ENCODE measurements at places on chromosomes 12 and 14.
A peak's percentile ranks its signal among the peaks of the same experiment; 100 is the strongest.

GRCh38 chr14:99838639-99839134 lies 45.5 kb downstream of the EML1 start:
- DNase-seq = no peak

GRCh38 chr12:93819050-93819491 lies 141.9 kb downstream of the CRADD start:
- DNase-seq = no peak

- DNase-seq = no peak
These were observed 23.3 kb downstream of the MDM2 start for GRCh38 chr12:68831272-68831671.

DNA sequence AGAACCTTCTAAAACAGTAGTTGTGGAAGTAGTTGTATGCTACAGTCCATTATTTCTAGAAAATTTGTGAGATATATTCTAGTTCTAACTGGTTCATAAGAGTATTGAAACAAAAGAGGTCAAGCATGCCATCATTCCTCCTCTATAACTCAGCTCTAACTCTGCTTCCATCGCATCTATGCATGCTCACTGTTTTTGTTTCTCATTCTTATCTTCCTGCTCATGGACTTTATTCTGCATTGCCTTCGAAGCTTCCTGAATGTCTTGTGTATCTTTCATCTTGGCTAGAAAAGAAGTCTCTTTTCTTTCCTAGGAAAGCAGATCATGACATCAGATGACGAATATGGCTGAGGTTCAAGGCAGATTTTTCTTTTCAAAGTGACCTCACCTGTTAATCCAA lies 402 bp downstream of the LMNTD1 start:
- DNase-seq = no peak

GRCh38 chr14:50603565-50603964 lies 43.6 kb downstream of the ATL1 start:
- DNase-seq = no peak

DNA sequence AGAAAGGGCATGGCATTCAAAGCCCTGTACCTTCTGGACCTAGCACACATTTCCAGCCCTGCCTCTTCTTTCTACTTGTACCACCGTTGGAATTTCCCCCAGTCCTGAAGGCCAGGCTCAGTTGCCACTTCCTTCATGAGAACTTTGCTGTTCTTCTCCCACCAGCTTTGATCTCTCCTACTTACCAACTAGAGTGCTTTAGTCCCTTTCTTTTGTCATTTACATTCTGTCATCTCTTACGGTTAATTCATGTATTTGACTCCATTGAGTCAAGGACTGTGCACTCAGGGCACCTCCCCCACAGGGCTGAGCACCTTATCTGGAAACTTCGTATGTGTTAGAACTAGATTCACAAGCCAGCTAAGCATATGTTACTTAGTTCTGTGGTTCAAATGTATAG lies 26.3 kb downstream of the BICDL1 start:
- DNase-seq = peak; percentile 65

- no peak for DNase-seq
These were observed 24.8 kb downstream of the PRKCH start for GRCh38 chr14:61346221-61346620.

DNA sequence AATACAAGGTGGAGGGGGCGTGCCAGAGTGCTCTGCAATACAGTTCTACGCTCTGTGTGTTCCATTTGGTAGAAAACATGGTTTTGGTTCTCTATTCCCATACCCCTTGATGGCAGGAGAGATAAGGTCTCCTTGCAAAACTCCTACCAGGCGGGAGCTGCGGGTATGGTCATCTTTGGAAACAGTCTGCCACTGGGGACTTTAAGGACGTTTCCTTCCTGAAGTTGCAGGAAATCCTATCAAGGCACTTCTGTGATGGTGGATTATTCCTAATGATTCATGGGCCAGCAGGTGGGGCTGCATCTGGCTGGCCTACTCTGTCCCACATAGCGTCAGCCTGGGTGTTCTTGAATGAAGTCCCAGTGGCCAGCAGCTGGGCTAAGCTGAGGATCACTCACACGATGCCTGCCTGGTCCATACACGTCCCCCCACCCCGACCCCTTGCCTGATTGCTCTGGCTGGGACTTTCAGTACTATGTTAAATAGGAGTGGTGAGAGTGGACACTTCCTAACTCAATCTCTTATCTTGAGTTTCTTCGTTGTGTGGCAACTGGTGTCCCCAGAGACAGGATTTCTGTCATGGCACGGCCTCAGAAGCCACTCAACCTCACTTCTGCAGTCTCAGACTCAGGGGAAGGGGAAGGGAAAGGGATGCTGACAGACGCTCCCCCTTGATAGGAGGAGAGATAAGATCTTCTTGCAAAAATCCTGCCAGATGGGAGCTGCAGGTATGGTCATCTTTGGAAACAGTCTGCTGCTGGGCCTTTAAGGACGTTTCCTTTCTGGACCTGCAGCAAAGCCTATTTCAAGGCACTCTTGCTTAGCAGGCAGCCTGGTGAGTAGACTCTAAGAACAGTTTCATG lies 61.0 kb upstream of the FKBP4 start:
- DNase-seq = no peak

DNA sequence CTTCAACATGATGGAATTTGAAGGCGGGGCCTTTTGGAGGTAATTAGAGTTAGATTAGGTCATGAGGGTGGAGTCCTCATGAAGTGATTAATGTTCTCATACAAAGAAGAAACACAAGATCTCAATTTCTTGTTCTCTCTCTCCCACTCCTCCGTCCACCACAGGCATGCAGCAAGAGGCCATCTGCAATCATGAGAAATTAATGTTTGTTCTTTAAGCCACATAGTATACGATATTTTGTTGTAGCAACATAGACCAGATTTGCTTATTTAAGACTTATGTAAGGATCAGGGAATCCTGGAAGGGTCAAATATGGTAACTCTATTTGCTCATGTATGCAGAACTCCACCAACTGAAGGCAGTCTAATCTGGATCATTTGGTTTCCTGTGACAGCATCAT lies 429.0 kb downstream of the LRIG3 start:
- no peak for DNase-seq

DNA sequence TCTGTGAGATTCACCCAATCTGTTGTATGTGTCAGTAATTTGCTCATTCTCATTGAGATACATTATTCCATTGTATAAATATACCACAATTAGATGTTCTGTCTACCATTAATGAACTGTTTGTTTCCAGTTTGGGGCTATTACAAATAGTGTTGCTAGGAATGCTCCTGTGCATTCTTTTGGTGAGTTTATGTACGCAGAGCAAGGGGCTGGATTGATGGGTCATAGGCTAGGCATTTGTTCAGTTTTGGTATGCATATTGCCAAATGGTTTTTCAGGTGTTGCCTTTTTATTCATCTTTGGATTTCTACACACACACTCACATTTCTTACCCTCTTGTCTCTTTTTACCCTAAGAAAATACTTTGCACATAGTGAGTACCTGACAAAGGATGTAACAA lies 93.4 kb downstream of the GPATCH2L start:
- DNase-seq = no peak

DNA sequence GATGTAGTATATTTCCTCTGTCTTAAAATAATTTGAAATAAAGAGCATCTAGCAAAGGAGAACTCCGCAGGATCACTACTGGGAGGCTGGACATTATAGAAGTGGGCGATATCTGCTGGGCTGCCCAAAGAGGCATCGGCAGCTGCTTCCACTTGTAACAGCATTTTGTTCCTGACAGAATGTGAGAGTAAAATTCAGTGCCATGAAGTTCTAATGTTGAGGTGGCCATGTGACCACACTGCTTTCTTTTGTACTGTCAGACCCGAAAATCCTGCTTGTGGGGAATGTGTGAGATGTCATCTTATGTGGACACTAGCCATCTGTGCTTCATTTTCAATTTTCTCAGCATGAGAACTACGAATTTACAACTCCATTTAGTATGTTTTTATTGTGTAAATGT lies 151.9 kb downstream of the ACSS3 start:
- no peak for DNase-seq

All from stimulated activated CD4-positive, alpha-beta T cell treated with anti-CD3 and anti-CD28 coated beads, Interleukin-2, amount 100 ng/mL, for 4 hours (primary cell).